ENCODE measurements at places on chromosomes 4 and X.

DNA sequence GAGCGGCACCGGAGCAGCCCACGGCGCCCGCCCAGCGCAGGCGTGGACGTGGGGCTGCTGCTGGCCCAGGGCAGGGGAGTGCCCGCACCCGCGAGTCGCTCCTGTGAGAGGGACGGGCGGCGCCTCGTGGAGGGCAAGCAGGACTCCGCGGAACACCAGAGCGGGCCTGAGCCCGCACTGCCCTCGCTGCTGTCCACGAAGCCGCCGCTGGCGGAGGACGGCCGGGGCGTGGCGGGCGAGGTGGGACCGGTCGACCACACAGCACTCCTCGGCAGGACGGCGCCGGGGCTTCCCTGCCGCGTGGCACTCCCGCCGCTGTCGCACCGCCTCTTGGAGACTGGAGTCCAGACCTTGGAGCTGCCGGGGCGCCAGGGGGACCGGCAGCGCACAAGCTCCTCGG lies 29.0 kb downstream of the FAM53A start:
- DNase-seq, result no peak

DNA sequence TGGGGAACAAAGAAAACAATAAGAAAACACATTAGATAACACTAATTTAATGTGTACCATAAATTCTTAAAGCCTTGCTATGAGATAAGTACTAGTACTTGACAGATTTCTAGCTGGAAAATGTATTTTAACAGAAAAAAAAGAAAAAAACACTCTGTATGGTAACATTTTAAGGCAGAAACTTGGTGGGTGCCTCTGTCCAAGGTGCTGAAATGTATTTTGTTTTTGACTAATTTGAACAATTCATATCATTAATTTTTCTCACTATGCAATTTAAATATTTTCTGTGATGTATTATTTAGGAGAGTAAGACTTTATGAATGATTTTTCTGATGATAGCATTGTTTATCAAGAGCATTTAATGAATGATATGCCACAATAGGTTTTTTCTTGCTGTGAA lies 107.5 kb downstream of the GABRG1 start:
- no peak for DNase-seq

DNA sequence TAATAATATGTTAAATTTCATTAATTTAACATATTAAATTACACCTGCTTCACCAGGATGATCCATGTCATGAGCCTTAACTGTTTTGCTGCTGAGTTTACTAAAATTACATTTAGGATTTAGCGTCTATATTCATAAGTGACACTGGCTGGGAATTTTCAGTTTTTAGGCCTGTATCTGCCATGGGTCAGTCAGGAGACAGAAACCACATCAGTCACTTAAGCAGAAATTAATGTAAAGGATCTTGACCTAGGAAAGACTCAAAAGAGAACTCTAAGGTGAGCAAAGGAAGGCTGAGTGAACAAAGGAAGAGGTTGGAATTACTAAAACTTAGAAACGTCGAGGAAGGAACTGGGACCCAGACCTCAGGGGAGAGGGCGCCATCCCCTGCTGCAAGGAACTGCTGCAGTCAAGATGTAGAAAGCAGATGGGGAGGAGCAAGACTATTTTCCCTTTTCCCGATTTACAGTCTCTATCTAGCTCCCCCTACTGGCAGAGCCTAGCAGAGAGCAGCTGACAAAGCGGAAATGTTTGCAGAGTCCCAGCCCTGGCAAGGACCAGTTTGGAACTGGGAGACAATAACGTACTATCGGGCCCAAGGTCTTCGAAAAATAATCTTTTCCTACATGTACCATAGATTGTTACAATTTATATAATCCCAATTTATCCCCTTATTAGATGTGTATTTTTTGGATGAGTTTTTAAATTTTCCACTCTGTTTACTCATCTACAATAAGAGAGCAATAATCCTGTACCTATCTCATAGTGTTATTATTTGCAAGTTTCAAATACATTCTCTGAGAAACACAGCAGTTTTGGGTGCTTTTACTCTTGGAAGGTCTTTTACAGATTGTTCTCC lies 22.6 kb upstream of the RBBP7 start:
- DNase-seq, result peak; percentile 62

GRCh38 chr4:75484190-75484589 lies 30.0 kb downstream of the RCHY1 start:
- no peak for DNase-seq

GRCh38 chr4:111813555-111814140 lies 331.6 kb upstream of the FAM241A start:
- DNase-seq, result no peak

GRCh38 chr4:147865926-147866325 lies 134.0 kb downstream of the ARHGAP10 start:
- DNase-seq, result no peak

DNA sequence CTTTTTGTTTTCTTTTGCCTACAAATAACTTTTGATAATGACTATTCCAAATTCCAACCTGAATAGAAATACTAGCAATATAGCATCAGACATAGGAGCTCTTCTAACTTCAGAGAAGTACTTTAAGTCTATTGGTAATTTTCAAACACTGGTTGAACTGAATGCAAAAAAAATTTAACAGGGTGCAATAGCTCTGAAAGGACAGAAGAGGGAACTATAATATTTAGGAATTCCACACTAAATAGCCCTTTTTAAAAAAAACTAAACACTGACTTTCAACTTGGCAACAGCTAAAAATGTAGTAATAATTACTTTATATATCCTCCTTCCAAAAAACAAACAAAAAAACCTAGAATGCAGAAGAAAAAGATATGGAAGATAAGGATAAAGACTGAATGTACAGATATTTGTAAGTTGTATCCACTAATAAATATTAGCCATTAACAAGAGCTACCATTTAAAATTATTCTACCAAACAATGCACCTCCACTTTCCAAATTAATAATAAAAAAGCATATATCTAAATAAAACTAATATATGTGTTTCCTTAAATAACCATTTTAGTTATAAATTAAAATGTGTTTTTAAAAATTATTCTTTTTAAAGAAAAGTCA lies 81.4 kb downstream of the FBXW7 start:
- no peak for DNase-seq

GRCh38 chr4:168920441-168921065 lies 89.5 kb downstream of the CBR4 start:
- DNase-seq, result no peak

DNA sequence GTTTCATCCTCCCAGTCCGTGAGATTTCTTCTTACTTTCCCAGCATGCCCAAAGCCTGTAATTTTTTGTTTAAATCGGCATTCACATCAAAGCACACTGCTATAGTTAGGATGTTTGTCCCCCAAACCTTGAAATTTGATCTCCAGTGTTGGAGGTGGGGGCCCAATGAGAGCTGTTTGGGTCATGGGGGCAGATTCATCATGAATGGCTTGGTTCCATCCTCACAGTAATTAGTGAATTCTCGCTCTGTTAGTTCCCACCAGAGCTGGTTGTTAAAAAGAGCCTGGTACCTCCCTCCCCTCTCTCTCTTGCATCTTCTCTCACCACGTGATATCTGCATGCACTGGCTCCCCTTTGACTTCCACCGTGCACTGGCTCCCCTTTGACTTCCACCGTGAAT lies 40.5 kb upstream of the PGRMC2 start:
- DNase-seq, result no peak

GRCh38 chrX:23633834-23634580 lies 33.3 kb upstream of the PRDX4 start:
- no peak for DNase-seq
